ENCODE measurements at places on chromosomes 7 and 10.
A peak's percentile ranks its signal among the peaks of the same experiment; 100 is the strongest.

DNA sequence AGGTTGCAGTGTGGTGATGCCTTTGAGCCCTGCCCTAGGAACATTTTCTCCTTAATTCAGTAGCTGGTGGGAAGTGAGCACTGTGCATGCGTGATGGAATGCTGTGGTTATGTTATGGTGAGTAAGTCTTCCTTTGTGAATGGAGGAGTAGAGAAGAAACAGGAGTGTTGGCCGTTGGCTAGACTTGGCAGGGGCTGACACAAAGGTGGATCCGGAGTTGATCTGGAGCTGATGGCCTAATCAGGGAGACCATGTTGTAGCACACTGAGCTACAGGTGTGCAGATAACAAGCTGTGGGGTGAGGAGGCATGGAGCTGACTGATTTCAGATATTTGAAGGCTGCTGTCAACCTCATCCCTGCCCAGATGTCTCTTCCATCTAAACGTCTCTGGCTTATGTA, 122.3 kb downstream of the CNNM2 start:
- DNase-seq: no peak

DNA sequence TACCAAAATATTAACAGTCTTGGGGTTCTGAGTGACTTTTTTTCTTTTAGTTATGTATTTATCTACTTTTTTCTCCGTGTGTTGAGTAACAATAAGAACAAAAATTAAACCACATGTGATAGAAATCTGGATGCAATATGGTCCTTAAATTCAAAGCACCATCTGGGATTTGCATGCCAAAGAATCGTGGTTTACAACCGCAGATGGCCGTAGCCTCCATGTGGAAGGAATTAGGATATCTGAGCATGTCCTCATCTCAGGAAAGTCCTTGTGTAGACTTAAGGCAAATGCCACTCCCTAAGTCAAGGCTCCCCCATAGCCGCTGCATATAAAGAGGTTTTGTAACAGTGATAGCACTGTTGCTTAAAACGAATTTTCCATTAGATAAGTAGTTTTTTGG, 304.0 kb downstream of the ZEB1 start:
- DNase-seq: no peak

DNA sequence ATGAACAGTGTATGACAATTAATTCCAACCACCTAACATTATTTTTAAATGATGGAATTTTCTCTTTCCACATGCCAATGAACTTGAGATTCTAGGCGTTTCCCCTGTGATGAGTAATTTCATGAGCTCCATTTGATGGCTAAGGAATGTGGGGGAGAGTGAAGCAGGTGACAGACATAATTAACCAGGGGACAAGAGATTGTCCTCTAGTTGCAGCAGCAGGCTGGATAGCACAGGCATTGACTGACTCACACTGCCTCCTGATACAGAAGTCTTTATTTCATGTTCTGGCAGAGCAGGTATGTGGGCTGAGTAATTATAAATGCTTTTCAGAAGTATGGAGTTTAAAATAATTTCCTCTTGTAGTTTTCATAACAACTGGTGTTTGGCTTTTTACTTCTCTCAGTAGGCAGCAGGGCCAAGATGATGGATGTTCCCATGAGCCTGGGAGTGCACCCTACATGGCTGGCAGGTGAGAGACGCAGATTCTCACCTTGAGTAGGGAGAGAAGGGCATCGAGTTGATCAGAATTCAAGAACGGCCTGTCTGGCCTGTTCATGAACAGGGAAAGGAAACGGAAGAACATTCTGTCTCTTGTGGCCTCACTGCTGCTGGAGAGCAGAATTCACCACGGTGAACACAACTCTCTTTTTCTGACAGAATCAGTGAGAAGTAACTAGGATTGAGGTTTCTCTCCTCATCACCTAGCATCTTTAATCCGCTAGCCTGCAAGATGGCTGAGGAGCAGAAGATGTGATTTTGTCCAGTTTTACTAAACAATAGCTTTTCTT, 118.8 kb downstream of the AOAH start:
- DNase-seq: peak; percentile 7

DNA sequence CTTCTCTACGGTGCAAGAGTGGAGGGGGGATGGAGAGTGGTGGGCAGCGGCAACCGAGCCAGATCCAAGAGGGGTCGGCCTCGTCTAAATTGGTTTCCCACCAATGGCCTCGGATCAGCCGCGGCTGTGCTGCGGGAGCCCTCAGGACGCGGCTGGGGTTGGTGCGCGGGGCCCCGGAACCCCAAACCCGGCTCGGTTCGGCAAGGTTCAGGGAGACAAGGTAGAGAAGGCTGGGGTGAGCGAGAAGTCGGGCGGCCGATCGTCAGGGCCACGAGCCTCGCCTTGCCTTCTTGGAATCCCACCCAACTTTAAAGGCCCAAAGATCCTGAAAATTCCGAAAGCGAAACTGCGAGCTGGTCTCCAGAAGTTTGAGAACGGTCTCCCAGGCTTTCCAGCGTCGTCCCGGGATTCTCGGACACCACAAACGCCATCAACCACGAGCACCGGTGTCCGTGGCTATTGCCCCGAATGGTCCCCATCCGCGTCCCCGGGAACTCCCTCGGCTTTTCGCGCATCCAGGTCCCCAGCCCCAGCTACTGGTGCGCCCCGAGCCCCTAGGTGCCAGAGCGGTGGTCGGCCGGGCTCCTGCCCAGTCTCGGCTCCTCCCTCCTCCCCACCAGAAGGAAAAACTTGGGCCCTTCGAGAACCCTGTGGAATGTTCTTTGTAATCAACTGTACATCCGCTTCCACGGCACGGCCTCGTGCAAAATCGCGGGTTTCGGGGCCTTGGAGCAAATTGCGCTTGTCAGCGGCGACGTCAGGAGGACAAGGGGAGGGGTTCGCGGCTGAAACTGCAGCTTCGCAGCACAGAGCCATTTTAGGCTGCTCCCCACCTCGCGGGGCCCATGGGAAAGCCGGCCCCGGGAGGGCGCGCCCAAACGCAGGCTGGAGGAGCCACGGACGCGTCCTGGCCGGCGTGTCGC, 3.2 kb downstream of the SFMBT2 start:
- peak; percentile 61 for DNase-seq

GRCh38 chr7:41297166-41297565, 405.7 kb downstream of the INHBA start:
- no peak for DNase-seq

DNA sequence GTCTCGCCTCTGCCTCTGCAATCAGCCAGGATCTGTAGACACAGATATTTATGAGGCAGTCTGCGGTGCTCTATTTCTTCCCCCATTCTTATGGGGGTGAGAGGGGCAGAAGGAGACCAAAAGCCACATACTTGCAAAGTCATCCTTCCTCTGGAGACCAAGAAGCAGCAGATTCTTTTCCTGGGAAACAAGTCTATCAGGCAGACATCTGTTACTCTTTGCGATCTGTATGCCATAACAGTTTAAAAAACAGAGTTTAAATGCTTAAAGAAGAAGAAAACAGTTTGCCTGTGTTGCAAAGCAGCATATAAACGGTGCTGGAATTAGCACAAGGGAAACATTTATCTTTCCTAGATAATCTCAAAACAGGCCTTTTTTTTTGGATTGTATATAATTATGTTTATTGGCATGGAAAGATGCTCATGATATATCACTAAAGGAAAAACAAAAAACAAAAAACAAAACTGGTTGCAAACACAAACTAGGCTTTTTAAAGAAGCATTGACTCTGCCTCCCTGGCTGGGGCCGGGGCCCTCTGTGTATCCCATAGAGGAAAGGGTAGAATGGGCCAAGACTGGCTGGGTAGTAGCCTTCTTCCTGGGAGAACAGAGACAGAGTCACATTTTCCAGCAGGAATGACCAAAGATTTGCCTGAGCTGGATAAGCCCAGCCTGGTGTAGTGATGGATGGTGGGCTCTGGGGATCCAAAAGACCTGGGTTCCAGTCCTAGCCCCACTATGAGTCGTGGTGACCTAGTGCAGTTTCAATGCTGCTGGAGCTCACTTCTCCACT, 50.4 kb downstream of the RGS10 start:
- DNase-seq: no peak

DNA sequence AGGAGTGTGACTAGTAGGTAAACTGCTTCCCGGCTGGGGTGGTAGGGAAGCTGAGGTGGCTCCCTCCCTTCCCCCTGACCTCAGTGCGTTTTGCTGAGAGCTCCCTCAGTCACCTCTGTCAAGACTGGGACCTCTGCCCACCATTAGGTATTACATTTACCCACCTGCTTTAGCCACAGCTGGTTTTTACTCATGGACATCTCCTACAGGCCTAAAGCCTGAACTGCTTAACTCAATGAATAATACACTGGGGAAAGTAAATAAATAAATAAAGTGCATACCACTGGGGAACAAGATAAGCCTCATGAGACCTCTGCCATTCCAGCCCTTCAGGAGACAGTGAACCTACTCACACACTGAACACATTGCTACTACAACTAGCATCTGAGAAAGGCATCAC, 38.9 kb upstream of the CDK13 start:
- DNase-seq: no peak

- DNase-seq: no peak
These were observed 682.7 kb upstream of the IGFBP3 start for GRCh38 chr7:46603780-46604179.

- DNase-seq: peak; percentile 54
These were observed 94.7 kb upstream of the EFCAB10 start for GRCh38 chr7:105675934-105676371.

DNA sequence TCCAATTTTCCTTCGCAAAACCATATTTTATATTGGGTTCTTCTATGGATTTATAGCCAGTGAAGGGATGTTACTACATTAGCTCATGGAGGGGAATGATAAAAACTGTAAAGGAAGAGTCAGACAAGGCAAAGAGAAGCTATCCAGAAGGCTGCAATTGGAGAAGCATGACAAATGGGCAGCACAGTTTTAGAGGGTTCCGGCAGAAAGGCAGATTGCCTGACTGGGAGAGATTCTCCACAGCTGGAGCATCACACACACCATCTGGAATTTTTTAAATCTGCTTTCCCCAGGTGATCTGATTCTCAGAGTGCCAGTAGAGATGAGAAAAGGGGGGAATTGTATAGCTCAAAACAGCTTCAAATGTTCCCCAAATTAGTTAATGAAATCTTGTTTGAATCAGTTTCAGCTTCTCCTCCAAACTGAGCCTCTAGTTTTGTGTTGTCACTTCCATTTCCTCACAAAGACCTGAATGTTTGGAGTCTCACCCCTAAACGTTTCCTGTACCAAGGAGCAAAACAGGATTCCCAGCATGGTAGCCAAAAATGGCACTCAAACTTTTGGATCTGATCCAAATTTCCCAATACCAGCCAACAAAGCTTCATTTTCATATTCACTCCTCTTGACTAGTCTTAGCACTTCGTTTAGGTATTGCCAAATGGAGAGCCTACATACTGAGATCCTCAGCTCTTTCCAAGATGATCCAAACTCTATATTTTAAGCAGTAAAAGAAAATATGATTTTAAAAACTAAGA, 177.5 kb downstream of the HPSE2 start:
- no peak for DNase-seq

DNA sequence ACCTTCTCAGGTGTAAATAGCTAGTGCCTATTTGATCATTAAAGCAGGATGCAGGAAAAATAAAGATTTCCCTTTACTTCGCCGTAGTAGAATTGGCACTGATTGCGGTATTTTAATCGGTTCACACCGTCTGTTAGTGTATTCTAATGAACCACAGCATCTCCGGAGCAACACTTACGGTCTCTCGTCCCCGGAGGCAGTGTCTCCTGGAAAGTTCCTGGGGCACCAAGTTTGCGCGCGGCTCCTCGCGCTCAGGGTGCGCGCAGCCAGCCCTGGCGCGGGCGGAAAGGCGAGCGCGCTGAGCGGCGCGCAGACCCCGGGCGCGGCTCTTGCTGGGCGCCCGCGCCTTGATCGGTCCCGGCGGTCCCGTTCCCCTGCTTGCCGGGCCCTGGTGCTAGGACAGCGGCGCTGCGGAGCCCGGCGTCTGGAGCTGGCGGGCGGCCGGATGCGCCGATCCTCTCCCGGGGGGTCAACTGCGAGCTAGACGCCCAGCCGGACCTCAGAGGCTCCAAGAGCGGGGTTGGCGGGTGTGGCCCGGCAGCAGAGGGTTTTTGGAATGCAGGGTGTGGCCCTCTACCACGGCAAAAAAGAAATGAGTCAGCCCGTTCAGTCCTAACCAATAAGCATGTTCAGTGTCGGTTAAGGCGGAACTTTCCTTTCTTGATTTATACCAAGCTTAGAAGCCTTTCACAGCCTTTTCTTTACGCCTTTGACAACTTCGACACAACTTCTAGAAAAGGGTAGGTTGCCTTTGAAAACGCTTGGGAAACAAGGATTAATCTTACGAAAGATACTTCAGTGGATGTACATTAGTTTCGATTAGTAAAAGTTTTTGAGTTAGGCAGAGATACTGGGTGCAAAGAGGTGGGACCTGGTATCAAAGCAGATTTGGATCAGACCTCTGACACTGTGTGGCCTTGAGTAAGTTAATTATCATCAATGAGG, 166.8 kb upstream of the ASAH2 start:
- peak; percentile 65 for DNase-seq

DNA sequence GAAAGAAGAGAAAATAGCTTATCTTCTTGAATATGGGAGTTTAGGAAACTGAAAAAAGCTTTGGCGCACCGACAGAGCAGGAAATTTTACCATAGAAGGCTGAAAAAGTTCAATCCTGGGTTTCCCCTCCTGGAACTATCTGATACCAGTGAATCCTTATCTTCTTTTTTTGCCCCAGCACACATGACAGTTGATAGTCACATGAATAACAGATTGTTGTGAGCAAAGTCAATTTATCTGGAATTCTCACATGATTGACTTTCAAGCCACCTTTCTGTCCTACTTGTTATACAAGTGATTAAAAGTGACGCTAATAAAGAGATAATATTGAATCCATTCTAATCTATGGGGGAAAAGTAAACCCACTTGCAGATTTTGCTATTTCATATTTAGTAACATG, 365.8 kb upstream of the NPVF start:
- DNase-seq: no peak

- DNase-seq: no peak
These were observed 36.9 kb upstream of the FAM20C start for GRCh38 chr7:155469-155900.

DNA sequence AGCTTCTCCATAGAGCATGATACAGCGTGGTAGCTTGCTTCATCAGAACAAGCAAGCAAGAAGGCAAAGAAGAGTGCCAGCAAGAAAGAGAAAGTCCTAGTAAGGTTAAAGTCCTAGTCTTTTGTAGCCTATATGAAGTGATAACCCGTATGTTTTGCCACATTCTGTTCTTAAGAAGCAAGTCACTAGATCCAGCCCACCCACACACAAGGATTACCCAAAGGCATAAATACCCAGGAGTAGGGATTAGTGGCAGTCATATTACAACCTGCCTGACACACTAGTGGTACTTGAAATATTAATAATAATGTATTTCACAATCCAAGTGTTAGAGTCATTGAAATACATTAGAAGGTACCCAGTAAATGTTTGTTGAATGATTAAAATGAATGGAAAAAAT, 285.5 kb downstream of the HPSE2 start:
- DNase-seq: no peak

- DNase-seq: no peak
These were observed 236.3 kb upstream of the LRRN3 start for GRCh38 chr7:110854651-110855050.

DNA sequence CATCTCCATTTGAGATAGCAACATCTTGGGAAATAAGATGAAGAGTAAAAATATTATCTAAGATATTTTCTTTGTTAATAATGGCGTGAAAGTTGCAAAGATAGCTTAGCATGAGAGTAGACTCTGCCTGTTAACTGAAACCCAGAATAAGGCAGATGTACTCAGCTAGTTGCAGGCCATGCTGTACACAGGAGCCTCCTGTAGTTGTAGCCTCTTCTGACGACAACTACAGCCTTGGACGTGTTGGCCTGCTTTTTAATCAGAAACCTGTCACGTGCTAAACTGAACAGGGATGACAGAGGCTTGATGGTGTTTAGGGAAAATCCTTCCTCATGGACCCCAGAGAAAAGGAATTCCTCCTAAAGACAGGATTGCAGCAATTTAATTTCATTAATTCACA, 155.1 kb upstream of the TMEM229A start:
- DNase-seq: no peak
